ENCODE measurements at places on chromosomes 7 and 10.
A peak's percentile ranks its signal among the peaks of the same experiment; 100 is the strongest.

DNA sequence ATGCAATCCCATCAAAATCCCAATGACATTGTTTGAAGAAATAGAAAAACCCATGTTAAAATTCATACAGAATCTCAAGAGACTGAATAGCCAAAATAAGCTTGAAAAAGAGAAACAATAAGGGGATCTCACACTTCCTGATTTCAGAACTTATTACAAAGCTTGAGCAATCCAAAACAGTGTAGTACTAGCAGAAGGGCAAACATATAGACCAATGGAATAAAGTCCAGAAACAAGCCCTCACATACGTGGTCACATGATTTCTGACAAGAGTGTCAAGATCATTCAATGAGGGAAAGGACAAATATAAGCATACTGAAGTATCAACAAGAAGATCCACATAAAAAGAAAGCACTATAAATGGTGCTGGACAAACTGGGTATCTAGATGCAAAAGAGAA, 31.9 kb downstream of the MICU1 start:
- no peak for DNase-seq

DNA sequence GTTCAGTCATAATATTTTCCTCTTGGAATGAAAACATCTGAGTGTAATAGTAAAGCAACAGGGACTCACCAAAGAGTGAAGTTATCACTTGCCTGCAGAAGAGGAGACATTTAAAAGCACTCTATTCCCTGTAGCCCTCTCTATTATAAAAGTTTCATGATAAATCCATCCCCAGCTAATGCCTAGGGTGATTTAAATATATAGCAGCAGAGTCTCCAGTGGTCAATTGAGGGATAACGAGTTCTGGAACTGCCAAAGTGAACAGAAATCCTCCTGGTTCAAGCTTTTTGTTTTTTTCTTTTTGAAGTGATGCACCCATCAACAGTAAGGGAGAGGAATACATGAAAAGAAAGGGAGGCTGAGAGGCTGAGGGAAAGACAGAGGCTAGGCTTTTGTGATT, 87.3 kb downstream of the EVX1 start:
- DNase-seq: peak; percentile 28

GRCh38 chr10:96495544-96495943, 18.2 kb downstream of the TLL2 start:
- DNase-seq: no peak

GRCh38 chr10:33612551-33612950, 278.1 kb upstream of the NRP1 start:
- DNase-seq: no peak

DNA sequence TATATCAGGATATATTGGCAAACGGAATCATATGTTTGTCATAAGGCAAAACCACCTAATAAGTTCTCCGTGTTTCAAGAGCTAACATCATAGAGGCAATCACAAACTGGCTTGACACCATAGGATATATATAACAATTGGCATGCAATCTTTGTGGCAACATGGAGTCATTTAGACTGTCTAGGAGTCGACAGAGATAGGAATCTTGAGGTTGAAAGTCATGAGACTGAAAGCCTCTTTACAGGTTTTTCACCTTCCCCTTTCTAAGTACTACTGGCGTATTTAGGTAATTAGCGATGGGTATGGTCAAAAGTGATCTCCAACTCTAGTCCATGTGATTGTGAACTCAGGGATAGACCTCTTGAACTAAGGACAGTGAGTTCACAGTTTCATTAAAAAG, 63.7 kb downstream of the THSD7A start:
- DNase-seq: no peak

DNA sequence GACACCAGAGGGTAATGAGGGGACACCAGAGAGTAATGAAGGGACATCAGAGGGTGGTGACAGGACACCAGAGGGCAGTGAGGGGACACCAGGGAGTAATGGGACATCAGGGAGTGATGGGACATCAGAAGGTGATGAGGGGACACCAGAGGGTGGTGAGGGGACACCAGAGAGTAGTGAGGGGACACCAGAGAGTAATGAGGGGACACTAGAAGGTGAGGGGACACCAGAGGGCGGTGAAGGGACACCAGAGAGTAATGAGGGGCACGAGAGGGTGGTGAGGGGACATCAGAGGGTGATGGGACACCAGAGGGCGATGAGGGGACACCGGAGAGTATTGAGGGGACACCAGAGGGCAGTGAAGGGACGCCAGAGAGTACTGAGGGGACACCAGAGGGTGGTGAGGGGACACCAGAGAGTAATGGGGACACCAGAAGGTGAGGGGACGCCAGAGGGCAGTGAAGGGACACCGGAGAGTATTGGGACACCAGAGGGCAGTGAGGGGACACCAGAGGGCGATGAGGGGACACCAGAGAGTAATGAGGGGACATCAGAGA, 10.6 kb downstream of the NACAD start:
- DNase-seq: no peak

GRCh38 chr10:110268442-110268841, 36.3 kb downstream of the SMNDC1 start:
- DNase-seq: no peak

DNA sequence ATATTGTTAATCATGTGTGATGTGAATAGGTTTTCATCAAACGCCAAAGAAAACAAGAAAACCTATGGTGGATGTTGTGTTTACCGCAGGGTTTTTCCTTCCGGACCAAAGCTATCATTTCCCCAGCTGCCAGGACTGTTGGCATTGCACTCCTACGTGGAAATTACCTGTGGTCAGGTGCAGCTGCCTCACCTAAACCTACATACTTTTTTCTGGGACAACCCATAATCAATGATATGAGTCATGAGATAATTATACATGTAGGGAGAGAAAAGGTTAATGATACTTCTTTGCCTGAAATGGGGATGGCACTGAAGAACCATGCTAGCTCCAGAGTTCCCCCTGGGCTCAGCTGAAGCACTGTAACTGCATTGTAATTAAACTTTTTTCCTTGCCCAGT, 223.6 kb upstream of the SEMA3E start:
- no peak for DNase-seq

GRCh38 chr10:129765664-129766550, 198.2 kb downstream of the EBF3 start:
- no peak for DNase-seq

DNA sequence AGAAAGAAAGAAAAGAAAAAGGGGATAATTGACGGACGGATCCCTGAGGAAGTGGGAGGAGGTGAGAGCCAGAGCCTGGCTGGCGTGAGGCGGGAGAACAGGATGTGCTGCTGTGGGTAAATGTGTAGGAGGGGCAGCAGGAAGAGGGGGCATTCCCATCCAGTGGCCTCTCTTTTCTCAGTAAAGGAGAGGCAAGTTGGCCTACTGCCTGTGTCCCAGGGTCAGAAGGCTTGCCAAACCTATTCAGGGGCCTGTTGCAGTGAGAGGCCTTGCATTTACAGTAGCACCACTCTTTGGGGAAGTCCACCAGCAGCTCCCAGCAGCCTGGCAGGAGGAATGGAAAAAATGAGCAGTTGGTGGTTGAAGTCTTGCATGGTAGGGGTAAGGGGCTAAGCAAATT, 26.6 kb upstream of the ASCC1 start:
- DNase-seq: peak; percentile 31

- no peak for DNase-seq
Measured at GRCh38 chr7:36303202-36304098, 86.2 kb upstream of the ANLN start.

GRCh38 chr7:139036901-139037300, 1.1 kb upstream of the ZC3HAV1L start:
- no peak for DNase-seq

DNA sequence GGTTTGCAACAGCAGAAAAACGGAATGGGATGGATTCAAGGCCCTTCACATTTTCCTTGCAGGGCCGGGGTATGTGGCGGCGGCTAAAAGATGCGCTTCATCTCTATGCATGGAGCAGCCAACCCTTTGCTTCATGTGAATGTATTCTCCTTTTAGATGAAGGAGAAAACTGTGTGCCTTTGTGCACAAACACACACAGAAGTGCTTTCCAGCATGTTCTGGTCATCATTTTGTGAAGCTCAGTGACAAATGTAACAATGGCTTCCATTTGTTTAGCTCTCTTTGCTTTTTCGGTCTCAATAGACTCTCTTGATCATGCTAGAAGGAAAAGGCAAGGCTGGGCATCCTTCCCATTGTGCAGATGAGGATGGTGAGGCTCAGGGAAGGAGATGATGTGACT, 161.7 kb upstream of the MKI67 start:
- no peak for DNase-seq

DNA sequence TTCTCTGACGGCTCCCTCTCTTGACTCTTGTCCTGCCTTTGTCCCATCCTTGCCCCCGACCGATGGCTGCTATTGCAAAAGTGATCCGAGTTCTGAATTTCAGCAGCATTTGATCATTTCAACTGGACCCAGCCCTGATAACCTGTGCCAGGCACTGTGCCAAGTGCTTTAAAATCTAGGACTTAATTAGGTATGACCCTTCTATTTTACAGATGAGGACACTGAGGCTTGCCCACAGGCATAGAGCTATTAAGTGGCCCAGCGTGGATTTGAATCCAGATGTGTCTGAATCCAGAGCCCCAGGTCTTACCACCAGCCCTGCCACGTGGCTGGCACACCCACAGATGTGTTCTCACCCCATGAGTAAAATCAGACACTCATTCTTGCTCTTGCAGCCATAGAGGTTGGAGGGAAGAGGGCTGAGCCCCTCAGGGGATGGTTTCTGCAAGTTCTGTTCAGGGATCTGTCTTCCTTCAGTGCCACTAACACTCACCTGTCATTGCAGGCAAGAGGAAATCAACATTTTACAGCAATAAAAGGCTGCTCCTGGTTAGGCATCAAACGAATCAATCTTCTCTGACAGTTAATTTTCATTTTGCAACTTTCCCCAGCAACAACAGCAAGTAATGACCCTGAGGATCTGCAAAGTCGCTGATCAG, 101.2 kb downstream of the GRID1 start:
- DNase-seq: no peak

DNA sequence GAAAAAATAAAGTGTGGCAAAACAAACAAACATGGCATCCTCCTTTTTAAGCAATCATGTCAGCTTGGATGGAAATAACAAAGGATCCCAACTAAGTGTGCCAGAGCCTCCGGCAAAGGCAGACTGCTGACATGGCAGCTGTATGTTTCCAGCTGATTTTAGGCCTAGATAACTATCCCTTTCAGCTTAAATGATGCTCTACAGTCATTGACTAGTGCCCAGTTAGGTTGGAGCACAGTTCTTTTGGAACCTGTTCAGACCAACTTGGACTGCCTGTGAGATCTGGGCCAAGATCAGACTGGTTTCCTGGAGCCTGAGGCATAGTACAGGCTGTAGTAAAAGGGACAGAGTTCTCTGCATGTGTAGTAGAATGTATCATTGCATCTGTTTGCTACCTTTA, 128.7 kb downstream of the DYNC1I1 start:
- no peak for DNase-seq

Data from GM23338 (cell line).